ENCODE measurements at places on chromosomes 6 and 20. TPM values are rescaled to one million over a fixed set of nuclear protein-coding genes. Genes with fewer than 3 reads are reported as not detected.

- no peak for ATAC-seq
- no peaks in the 10 kb centered on the region for H3K4me1 ChIP-seq
- no peak overlapping the region for H3K4me3 ChIP-seq
- peaks cover 7% of the 10 kb centered on the region for H3K27me3 ChIP-seq
These were observed 98.1 kb upstream of the PTPN1 start for GRCh38 chr20:50412069-50412468.

GRCh38 chr6:40343318-40343876 is 243.8 kb downstream of the LRFN2 start:
- no peaks in the 10 kb centered on the region for H3K36me3 ChIP-seq
- no peak for ATAC-seq
- no peak overlapping the region for H3K27ac ChIP-seq
- H3K4me1 ChIP-seq, result no peaks in the 10 kb centered on the region
- no peaks in the 10 kb centered on the region for H3K27me3 ChIP-seq

Gene DYNLRB1
- total RNA-seq, result 72.0 TPM

GRCh38 chr6:52557389-52558265 is 19.2 kb downstream of the TRAM2 start:
- H3K4me1 ChIP-seq, result peaks cover 10% of the 10 kb centered on the region
- H3K27ac ChIP-seq, result no peak overlapping the region
- no peaks in the 10 kb centered on the region for H3K36me3 ChIP-seq
- H3K4me3 ChIP-seq, result no peak overlapping the region
- no peaks in the 10 kb centered on the region for H3K27me3 ChIP-seq
- ATAC-seq, result no peak

DNA sequence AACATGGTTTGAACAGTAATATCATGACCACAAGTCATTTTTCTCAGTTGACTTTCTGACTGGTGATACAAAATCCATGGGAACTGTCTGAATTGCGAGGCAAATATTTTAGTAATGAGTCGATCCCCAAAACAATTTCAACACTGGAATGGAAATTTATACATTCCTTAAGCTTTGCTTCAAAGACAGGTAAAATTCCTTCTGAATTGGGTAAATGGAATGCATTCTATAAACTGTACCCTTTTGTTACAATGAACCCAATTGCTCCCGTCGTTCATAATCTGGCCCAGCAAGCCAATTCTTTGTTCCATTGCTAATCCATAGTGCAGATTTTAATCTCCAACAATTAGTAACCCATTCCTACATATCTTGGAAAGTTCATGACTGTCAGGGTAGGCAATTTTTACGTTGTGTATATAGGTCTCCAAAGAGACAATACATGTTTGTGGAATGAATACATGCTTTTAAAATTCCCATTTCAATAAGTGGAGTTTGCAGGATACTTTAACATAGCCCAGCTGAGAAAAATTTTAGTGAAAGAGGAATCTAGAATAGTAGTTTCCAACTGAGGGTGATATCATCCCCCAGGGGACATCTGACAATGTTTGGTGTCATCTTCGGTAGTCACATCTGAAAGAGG is 32.7 kb downstream of the CYP24A1 start:
- no peak for ATAC-seq
- no peak overlapping the region for H3K27ac ChIP-seq
- H3K36me3 ChIP-seq, result no peaks in the 10 kb centered on the region

Gene PARD6B
- 3.2 TPM for total RNA-seq

Gene DOP1A
- total RNA-seq, result 7.6 TPM

DNA sequence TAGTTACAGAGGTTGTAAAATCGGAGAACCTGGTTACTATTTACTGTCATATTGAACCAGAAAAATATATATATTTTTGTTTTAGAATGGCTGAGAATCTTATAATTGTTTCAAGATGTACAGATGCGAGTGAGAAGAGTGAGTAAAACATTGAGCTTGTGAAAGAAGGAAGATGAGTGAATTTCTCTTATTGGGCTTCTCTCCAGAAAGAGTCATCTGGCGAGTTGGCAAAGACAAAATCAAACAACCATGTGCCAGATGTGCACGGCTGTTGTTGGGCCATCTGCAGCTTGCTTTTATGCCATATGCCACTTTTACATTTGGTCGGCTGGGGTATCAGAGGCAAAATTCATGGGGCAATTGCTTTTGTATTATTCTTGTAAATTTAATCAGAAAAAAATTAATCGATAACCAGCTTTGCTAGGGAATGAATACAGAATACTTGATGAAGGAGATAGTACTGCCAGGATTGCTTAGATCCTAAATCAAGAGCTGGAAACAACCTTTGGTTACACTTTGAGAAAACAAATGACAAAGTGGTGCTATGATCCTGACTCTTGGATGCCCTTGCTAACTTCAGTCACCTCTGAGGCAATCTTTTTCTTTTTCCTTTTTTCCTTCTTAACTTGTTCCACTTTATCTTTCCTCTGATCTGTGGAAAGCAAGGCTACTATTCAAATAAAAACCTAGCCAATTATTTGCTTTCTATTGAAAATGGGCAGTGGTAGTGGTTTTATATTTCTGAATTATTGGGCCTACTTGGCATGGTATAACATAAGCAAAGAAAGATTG is 97.1 kb upstream of the GRIK2 start:
- H3K4me3 ChIP-seq, result no peak overlapping the region
- H3K4me1 ChIP-seq, result no peaks in the 10 kb centered on the region
- no peaks in the 10 kb centered on the region for H3K36me3 ChIP-seq
- no peak for ATAC-seq

Gene BCLAF1
- 138 TPM for total RNA-seq

DNA sequence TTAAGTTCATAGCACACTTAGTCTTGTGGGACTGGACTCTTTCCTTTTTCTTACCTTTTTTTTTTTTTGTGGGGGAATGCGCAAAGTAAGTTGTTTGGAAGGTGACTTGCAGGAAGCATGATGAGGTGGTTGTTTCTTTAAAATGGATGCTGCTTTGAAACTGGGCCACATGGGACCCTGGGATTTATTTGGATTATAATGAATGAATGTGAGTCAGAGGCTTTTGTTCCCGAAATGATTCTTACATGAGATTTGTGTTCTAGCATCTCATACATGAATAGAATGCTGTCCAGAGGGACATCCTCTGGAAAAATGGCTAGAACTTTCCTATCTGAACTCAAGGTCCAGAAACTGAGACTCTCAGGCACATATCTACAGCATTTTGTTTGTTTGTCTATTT is 236.6 kb upstream of the RNF24 start:
- H3K4me1 ChIP-seq, result peaks cover 3% of the 10 kb centered on the region
- no peaks in the 10 kb centered on the region for H3K36me3 ChIP-seq
- H3K4me3 ChIP-seq, result no peak overlapping the region
- ATAC-seq, result no peak
- no peak overlapping the region for H3K27ac ChIP-seq

Gene CTCFL
- not detected for total RNA-seq

Gene SLC22A7
- not detected for total RNA-seq

Gene NNAT
- 0.66 TPM for total RNA-seq

DNA sequence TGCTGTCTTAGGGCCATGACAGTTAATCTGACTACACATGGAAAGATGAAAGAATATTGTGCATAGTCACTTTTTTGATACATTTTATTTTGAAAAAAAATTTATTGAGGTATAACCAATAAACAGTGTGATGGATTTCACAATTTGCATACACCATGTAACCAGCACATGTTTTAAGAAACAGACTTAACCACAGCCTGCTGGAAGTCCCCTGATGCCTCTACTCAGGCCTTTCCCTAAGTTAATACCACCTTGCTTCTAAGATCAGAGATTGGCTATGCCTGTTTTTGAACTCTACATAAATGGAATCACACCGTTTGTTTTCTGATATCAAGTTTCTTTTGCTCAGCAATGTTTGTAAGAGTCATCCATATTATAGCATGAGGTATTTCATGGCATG is 136.3 kb downstream of the CFAP61 start:
- no peaks in the 10 kb centered on the region for H3K4me1 ChIP-seq
- ATAC-seq, result no peak
- no peak overlapping the region for H3K4me3 ChIP-seq
- H3K27ac ChIP-seq, result no peak overlapping the region

Gene BEND6
- total RNA-seq, result not detected
